Fibroblast of villous mesenchyme (primary cell): ENCODE measurements at places on chromosomes 16 and 17. TPM values are rescaled to one million over a fixed set of nuclear protein-coding genes. Genes with fewer than 3 reads are reported as not detected.
A peak's percentile ranks its signal among the peaks of the same experiment; 100 is the strongest.

The KRTAP3-2 gene
- total RNA-seq = not detected in 2 replicates

The PERCC1 gene
- not detected in 2 replicates for total RNA-seq

The KCNH6 gene
- total RNA-seq = under 0.01 TPM in 1 of 2 replicates, not detected in the other

The HGS gene
- 75.1 and 94.4 TPM in 2 replicates for total RNA-seq

The SALL1 gene
- total RNA-seq = 3.5 and 4.5 TPM in 2 replicates

The MAZ gene
- 166 and 269 TPM in 2 replicates for total RNA-seq

GRCh38 chr17:67689534-67690177, 28.1 kb upstream of the NOL11 start:
- DNase-seq = peak; percentile 69

GRCh38 chr16:78635807-78636206, 536.4 kb downstream of the WWOX start:
- DNase-seq = no peak

GRCh38 chr17:72363089-72363610, 242.3 kb downstream of the SOX9 start:
- no peak for DNase-seq
